ENCODE measurements at places on chromosomes 2 and 18. TPM values are rescaled to one million over a fixed set of nuclear protein-coding genes. Genes with fewer than 3 reads are reported as not detected.
A peak's percentile ranks its signal among the peaks of the same experiment; 100 is the strongest.

The LRRTM4 gene
- total RNA-seq: 0.24 TPM

- H3K27me3 ChIP-seq: no peaks in the 10 kb centered on the region
- DNase-seq: no peak
- no peaks in the 10 kb centered on the region for H3K4me1 ChIP-seq
- no peaks in the 10 kb centered on the region for H3K36me3 ChIP-seq
- no peak overlapping the region for H3K4me3 ChIP-seq
Observed at GRCh38 chr2:38711558-38711957, 39.6 kb downstream of the SRSF7 start.

GRCh38 chr2:166025313-166025712 is 71.7 kb upstream of the TTC21B start:
- H3K4me1 ChIP-seq: no peaks in the 10 kb centered on the region
- no peak overlapping the region for H3K27ac ChIP-seq
- no peaks in the 10 kb centered on the region for H3K36me3 ChIP-seq
- no peak overlapping the region for H3K4me3 ChIP-seq
- no peak for DNase-seq

DNA sequence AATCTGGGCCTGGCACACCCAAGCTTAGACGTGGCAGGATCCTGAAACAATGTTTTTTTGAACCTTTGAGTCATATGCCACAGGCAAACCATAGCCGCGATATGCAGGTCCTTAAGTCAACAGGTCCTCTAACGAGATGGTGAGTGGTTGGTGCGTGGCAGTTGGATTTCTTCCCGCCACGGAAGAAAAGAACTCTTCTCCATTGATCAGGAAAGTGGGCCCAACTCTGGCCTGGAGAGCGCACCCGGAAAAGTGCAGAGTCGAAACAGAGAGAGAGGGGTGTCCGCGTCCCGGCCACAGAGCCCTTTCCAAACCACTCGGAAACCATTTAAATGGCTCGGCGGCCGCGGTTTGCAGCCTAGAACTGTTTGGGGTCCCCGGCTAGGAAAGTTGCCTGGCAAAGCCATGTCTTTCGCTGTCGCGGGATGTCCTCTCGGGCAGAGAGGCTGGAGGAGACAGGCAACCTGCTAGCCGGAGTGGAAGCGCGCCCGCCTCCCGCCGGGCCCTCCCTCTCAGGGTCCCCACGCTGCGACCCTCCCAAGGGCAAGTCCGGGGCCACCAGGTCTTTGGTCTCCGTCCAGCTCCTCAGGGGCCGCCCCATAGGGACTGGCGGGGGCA is 777 bp downstream of the GALNT3 start:
- peaks cover 4% of the 10 kb centered on the region for H3K27me3 ChIP-seq
- H3K4me1 ChIP-seq: peaks cover 3% of the 10 kb centered on the region
- no peak overlapping the region for H3K27ac ChIP-seq
- H3K4me3 ChIP-seq: no peak overlapping the region

DNA sequence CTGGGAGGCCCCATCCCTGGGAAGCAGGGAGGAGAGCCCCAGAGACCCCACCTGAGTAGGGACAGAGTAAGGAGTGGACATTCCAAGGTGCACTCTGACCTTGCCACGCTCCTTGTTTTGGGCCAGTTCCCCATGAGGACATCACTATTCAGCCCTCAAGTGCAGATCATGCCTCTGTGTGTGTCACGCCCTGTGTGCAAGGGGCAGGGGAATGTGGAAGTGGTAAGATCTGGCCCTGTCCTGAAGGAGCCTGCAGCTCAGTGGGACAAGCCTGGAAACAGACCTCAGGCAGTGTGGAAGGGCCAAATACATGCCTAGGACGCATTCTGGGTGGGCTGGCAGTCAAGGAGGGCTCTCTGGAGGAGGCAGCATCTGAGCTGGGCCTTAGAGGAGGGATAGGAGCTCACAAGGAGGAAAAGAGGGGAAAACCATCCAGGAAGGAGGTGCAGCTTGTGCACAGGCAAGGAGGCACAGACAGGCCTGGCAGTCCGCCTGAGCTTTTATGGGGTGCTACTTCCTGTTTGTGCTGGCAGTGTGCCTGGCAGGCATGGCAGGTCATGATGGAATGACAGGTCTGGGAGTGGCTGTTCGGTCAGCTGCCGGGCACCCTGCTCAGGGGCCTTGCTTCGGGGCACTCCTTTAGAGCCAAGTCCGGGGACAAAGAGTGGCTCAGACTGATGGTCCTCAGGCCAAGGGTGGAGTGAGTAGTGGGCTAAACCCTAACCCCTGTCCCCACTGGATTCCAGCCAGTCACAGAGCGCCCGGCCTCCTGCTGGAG is 3.3 kb downstream of the KLHL30 start:
- DNase-seq: no peak
- H3K4me1 ChIP-seq: no peaks in the 10 kb centered on the region
- H3K36me3 ChIP-seq: no peaks in the 10 kb centered on the region
- no peak overlapping the region for H3K4me3 ChIP-seq
- no peak overlapping the region for H3K27ac ChIP-seq

- no peaks in the 10 kb centered on the region for H3K27me3 ChIP-seq
- H3K27ac ChIP-seq: no peak overlapping the region
Observed at GRCh38 chr18:62080172-62080900, 106.5 kb downstream of the PIGN start.

The MYO1B gene
- 169 TPM for total RNA-seq

DNA sequence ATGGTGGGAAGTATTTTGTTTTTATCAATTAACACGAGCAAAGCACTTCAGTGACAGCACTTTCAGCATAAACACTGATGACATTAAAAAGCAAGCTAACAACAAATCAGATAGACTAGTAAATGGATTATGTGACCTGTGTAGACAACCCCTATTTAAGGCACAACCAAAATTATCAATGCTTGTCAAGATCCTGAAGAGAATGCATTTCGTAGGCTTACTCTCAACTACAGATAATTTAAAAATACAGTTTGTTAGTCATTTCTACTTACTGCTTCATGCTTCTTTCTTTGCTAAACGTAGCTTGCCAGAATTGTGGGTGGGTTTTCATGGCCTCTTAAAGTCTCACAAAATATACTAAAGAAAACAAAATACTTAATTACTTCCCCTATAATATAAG is 3.4 kb downstream of the CSRNP3 start:
- no peaks in the 10 kb centered on the region for H3K4me1 ChIP-seq
- DNase-seq: no peak
- H3K27me3 ChIP-seq: no peaks in the 10 kb centered on the region
- H3K4me3 ChIP-seq: no peak overlapping the region

- H3K36me3 ChIP-seq: no peaks in the 10 kb centered on the region
- no peak for DNase-seq
- no peak overlapping the region for H3K27ac ChIP-seq
- no peaks in the 10 kb centered on the region for H3K27me3 ChIP-seq
- H3K4me3 ChIP-seq: no peak overlapping the region
- no peaks in the 10 kb centered on the region for H3K4me1 ChIP-seq
Observed at GRCh38 chr2:207655000-207655399, 29.8 kb upstream of the METTL21A start.

DNA sequence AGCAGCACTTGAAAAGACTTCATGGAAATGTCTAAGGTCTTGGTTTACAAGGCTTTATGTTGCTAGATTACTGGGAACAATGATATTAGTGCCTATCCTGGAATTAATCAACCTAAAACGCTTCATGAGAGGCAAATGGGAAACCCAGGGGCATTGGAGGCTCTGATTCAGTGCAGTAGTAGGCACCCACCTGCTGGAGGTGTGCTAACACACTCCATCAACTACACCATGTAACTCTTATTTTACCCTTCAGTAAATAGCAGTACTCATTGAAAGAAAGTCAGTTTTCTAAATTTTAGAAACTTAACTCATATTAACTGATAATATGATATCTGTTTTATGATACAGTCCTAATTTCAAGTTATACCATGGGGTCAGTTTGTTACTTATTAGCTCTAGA is 17.4 kb upstream of the HNRNPA3 start:
- no peak overlapping the region for H3K4me3 ChIP-seq
- H3K36me3 ChIP-seq: no peaks in the 10 kb centered on the region
- no peaks in the 10 kb centered on the region for H3K27me3 ChIP-seq
- no peak for DNase-seq
- H3K27ac ChIP-seq: no peak overlapping the region

The PIK3C3 gene
- 57.6 TPM for total RNA-seq

GRCh38 chr2:202529389-202529788 is 105.4 kb upstream of the FAM117B start:
- H3K4me3 ChIP-seq: no peak overlapping the region
- no peaks in the 10 kb centered on the region for H3K27me3 ChIP-seq
- H3K36me3 ChIP-seq: no peaks in the 10 kb centered on the region
- no peak overlapping the region for H3K27ac ChIP-seq
- H3K4me1 ChIP-seq: no peaks in the 10 kb centered on the region

DNA sequence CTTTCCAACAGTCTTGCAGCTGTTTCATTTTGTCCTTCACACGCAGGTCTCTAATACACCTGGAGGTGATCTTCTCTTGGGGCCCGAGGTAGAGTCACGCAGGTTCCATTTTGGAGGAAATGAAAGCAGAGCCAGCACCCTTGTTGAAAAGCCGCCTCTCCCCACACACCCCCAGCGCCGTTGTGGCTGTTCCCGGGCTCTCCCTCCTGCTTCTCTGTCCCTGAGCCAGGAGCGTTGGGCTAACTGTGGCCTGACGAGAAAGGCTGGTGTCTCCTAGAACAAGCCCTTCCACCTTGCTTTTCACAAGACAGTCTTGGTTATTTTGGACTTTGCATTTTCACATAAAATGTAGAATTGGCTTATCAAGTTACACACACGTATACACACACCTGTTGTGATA is 16.3 kb downstream of the SNED1 start:
- H3K4me3 ChIP-seq: no peak overlapping the region
- no peaks in the 10 kb centered on the region for H3K4me1 ChIP-seq

GRCh38 chr2:207734264-207734635 is 22.8 kb downstream of the CCNYL1 start:
- no peak overlapping the region for H3K4me3 ChIP-seq
- DNase-seq: no peak
- H3K36me3 ChIP-seq: no peaks in the 10 kb centered on the region
- H3K27me3 ChIP-seq: no peaks in the 10 kb centered on the region
- H3K27ac ChIP-seq: no peak overlapping the region

The FARP2 gene
- total RNA-seq: 20.0 TPM

DNA sequence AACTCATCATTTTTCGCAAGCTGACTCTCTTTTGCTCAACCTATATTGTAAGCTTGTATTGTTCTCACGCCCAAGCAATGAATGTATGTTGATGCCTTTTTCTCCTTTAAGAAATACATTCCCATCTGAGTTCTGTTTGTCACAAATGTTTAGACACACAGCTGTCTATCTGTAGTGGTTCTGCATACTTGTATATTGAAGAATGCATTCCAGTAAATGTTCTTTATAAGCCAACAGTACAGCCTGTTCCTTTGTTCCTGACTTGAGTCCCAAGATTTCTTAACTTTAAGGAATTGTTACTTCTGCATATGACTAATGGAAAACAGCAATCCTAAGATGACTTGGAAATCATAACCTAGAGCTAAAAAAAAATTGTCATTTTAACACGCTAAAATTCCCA is 849.1 kb upstream of the POU3F3 start:
- DNase-seq: no peak
- H3K27me3 ChIP-seq: no peaks in the 10 kb centered on the region
- no peak overlapping the region for H3K27ac ChIP-seq
- no peaks in the 10 kb centered on the region for H3K36me3 ChIP-seq
- H3K4me1 ChIP-seq: no peaks in the 10 kb centered on the region

The TUBB8B gene
- 0.76 TPM for total RNA-seq

DNA sequence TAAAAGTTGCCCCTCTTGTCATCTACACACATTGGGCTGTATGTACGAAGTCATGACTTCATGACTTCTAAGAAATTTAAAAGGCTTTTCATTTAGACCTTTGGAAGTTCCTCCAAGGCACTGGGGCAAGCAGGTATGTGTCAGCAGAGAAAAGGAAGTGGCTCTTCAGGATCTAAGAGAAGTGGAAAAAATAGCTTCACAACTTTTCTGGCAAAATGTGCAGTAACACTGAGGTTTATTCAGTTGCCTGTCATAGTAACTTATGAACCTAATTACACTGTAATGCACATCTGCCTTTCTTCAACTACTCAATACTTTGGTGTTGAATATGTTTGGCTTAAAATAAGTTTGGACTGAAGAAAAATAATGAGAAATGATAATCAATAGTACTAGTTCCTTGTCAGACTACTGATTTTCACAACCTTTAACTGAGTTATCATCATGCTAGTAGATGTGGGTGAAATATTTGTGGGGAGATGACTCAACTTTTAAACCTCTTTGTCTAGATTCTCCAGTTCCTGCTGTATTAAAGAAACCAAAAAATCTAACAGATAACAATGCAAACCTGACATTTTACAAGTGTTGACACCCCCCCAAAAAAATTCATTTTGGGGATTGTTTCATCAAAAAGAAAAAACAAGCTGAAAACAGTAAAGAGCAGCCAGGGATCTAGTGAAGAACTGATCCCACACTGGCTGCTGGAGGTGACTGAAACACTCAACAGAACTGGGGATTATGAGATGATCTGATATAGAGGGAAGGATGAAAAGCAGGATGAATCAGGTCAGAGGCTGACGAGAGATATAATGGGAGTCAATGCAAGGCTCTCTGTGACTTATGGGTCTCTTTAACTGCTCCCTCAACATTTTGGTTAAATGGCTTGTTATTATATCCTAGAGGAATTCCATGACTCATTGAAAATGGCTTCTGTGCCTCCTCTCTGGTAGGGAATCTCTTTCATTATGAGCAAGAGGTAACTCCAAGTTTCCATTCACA is 84.6 kb downstream of the COLEC12 start:
- H3K36me3 ChIP-seq: no peaks in the 10 kb centered on the region
- no peaks in the 10 kb centered on the region for H3K27me3 ChIP-seq
- no peaks in the 10 kb centered on the region for H3K4me1 ChIP-seq
- no peak for DNase-seq
- no peak overlapping the region for H3K4me3 ChIP-seq

DNA sequence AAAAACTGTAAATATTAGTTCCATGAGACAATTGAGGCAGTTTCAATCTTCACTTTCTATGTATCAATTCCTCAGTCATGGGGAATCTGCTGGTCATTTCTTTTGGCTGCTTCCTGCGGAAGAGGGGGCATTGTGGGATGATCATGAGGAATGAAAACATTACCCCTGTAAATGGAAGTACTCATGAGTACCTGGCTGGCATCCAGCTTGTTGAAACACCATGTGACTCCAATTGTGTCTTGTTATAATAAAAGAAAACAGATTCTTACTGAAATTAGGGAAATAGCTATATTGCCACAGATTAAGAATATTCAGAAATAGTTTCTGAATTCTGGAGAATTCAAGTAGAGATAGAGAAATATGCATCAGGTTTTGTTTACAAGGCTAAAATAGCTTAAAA is 41.6 kb upstream of the GPR39 start:
- DNase-seq: peak; percentile 39
- H3K4me1 ChIP-seq: no peaks in the 10 kb centered on the region
- H3K27me3 ChIP-seq: no peaks in the 10 kb centered on the region
- peak overlapping the region; percentile 0 for H3K27ac ChIP-seq
- H3K4me3 ChIP-seq: no peak overlapping the region

- no peaks in the 10 kb centered on the region for H3K27me3 ChIP-seq
- no peaks in the 10 kb centered on the region for H3K36me3 ChIP-seq
- H3K4me3 ChIP-seq: no peak overlapping the region
- H3K4me1 ChIP-seq: no peaks in the 10 kb centered on the region
- no peak for DNase-seq
Observed at GRCh38 chr2:6653281-6653750, 212.4 kb downstream of the CMPK2 start.

All from uterus (tissue), 4 donors.